ENCODE measurements at places on chromosomes 1 and 21.

GRCh38 chr1:53293123-53293522 lies 34.7 kb downstream of the LRP8 start:
- no peak for DNase-seq

DNA sequence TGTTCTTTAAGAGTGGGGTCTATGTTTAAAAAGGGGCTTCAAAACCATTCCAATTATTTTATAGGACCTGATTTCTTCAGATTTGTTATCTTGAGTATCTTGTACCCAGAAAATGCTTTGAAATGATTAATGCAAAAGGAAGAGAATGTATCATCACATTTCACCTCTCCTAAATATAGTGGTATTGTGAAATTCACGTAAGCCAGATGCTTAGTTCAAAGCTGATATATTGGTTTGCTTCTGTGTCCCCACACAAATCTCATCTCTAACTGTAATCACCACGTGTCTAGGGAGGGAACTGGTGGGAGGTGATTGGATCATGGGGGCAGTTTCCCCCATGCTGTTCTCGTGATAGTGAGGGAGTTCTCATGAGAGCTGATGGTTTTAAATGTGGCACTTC lies 8.5 kb downstream of the SOAT1 start:
- DNase-seq, result no peak

DNA sequence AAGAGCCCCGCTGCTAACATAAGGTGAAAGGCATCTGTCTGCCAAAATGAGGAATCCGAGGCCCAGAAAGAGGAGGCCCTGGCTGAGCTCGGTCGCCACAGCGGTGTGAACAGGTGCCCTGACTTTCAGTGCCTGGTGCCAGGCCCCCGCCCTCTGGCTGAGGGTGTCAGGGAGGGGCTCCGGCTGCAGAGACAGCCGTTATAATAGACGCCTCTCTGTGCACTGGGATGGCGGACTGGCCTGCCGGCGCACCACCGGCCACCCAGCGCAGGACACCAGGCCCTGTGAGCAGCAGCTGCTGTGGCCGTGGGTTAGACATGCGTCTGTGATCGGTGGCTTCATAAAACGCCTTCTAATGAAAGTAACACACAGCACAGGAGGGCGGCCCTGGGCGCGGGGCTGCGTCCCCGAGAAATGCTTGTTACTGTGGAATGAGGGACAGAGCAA lies 51.4 kb upstream of the ACTRT2 start:
- no peak for DNase-seq

- DNase-seq, result no peak
Measured at GRCh38 chr21:43872531-43873197, 7.6 kb downstream of the AGPAT3 start.

DNA sequence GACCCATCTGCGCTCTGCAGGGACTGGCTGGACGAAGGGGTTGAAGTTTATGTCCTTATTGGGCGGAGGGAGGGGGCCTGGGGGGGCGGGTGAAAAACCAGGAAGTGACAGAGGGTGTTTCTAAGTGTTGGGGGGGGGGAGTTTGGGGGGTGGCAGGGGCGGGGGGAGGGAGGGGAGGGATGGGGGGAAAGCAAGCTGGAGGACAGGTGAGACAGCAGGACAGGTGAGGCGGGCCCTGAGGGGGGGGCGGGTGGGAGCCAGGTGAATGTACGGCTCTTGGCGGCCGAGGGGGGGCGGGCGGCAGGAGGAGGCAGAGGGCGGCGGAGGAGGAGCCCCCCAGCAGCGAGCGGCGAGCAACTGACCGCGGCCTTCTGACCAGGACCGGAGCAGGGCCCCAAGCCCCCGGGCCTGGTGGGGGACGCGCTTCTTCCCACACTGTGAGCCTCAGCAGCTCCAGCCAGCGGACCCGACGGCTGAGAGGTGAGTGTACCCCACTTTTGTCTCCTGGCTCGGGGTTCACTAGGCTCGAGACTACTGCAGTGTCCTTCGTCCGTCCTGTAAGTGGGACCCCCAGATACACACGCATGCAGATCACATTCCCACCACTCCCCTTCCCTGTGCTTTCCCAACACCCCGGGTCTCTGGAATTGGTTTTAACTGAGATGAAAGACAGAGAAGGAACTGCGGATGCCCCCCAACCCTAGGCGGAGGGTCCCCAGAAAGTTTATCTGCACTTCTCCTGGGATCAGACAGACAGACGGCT lies at the start of gene ZBTB7B:
Gene ZBTB7B (plus strand): TSS at position 339 of the 763 bp plus-strand sequence. CDS start 11,859 bp downstream, outside the sequence.
- no peak for DNase-seq

GRCh38 chr1:35442734-35443133 lies 114.5 kb downstream of the KIAA0319L start:
- no peak for DNase-seq

GRCh38 chr1:222995236-222995580 lies 147.8 kb downstream of the TLR5 start:
- no peak for DNase-seq

GRCh38 chr21:36257657-36258056 lies 62.3 kb upstream of the MORC3 start:
- no peak for DNase-seq

DNA sequence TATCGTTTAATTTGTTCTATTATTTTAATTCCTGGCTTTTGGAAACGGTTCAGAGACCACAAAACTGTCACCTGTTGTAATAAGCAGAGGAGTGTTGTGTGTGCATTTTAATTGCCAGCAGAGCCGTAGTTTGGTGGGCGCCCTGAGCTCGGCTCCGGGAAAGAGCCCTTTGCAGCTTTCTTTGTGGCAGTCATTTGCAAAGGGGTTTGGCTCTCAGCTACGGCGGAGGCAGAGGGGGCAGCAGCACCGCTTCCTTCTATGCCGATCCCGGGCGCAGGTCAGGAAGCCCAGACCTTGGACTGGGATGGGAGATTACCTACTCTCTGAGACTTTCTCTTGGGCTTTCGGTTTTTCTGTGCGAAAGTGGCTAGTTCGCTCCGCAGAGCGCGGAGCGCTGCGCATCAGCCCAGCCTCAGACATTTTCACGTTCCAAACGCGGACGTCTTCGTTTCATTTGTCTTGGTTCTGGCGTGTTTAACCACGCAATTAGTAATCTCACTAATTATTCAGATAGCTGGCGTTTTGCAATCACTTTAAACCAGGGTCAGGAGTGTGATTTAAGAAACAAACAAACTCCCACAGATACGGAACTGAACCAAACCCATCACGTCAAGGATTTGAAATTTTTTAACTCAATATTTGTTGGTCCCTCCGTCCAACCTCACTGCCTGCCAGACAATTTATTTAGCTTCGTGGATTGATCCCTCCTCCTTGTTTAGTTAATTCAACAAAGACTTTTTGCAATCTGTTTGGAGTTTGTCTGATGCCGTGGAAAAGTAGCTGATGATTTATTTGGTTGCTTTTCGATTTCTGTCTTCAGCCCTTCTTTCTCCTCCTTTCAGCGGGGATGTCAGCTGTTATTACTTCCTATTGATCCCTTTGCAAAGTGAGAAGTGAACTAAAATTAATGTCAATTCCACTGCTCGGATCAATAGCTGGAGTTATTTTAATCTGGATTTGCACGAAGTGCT lies 3.9 kb downstream of the RNF220 start:
- DNase-seq, result no peak

DNA sequence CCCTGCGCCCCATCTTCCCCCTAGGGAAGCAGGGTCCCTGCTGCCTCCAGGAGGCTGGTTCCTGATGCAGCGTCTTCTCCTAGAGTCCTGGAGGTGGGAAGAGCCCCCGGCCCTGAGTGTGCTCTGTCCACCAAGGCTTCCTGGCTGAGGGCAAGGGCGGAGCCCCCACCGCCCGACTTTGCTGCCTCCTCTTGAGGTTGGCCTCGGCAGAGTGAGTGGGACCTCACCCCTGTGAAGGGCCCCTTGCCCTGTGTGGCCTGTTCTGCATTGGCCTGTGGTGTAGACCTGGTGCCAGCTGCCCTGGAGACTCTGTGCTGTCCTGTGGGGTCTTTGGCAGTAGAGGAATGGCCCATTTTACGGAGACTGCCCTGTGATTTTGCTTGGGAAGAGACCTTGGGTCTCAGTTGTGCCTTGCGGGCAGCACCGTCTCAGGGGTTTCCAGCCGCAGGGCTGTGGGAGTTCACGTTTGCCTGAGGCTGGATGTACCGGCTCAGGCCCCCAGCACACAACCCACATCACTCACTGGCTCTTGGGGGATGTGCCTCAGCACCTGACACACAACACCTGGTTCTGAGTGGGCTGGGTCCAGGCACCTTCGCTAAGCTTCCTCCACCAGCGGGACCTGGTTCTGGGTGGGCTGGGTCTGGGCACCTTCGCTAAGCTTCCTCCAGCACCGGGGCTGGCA lies 73.6 kb downstream of the SKI start:
- DNase-seq, result no peak

DNA sequence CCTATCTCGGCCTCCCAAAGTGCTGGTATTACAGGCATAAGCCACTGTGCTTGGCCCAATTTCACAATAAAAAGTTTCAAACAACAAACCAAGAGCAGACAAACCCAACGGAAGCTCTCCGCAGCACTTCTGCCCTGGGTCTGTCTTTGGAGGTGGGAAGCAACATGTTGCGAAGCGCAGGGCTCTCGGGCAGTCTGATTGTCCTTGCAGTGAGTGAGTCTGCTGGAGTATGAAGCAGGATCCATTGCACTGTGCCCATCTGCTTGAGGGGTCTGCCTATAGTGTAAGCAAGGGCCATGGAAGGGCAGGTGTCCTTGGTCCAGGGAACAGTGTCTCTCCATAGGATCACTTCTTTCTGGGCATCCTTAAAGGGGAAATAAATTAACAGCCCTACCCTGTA lies 14.6 kb upstream of the PARP1 start:
- DNase-seq, result no peak

DNA sequence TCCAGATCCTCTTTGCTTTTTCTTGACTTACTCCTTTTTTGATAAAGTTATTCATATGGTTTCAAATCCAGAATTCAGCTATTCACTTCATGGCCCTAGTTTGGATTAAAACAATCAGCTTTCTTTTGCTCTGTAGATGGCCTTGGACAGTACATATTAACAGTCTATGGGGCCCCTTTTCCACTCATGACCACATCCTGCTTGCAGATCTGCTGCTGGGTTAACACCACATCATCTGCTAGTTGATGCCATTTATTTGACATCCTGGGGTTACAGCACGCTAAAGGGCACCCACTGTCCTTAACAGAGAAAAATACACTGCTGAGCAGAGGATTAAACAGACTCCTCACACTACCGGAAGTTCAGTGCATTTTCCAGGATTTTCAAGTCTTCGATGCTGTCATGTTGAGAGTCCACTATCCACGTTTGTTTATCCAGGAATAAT lies 941 bp upstream of the IFI16 start:
- no peak for DNase-seq

DNA sequence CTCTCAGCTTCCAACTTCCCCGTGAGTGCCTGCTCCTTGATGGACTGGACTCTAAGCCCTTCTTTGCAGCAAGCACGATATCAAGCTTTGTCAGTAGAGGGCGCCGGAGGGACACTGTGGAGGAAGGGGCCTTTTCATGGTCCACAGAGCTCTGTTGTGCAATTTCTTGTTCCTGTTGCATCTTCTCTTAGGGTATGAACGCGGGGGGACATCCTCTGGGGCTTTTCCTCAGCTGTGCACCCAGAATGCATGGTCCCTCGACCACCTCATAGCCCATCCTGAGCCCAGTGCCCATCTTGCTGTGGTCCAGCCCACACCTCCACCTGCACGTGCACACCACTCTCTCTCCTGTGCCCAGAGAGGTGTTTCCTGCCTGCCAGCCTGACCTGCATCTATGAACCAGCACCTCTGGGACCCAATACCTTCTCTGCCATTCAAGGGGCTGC lies 556.8 kb downstream of the PTPRU start:
- peak; percentile 52 for DNase-seq

- DNase-seq, result no peak
Measured at GRCh38 chr21:16418226-16418625, 688.4 kb downstream of the USP25 start.

DNA sequence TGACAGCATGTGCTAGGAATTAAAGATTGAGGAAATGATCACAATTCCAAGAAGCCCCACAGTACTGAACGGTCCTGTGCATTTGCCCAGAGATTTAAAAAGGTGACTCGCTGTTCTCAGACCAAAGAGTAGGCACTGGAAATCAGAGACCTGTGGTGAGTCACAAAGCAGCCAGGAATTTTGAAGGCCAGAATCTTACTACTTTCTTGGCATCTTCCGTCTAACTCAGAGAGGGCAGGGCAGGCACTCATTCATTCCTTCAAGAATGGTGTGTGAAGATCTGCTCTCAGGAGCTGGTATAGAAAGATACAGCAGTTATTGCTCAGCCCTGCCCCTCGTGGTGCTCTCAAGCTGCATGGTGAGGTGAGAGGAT lies 57.9 kb downstream of the BRINP2 start:
- DNase-seq, result no peak

DNA sequence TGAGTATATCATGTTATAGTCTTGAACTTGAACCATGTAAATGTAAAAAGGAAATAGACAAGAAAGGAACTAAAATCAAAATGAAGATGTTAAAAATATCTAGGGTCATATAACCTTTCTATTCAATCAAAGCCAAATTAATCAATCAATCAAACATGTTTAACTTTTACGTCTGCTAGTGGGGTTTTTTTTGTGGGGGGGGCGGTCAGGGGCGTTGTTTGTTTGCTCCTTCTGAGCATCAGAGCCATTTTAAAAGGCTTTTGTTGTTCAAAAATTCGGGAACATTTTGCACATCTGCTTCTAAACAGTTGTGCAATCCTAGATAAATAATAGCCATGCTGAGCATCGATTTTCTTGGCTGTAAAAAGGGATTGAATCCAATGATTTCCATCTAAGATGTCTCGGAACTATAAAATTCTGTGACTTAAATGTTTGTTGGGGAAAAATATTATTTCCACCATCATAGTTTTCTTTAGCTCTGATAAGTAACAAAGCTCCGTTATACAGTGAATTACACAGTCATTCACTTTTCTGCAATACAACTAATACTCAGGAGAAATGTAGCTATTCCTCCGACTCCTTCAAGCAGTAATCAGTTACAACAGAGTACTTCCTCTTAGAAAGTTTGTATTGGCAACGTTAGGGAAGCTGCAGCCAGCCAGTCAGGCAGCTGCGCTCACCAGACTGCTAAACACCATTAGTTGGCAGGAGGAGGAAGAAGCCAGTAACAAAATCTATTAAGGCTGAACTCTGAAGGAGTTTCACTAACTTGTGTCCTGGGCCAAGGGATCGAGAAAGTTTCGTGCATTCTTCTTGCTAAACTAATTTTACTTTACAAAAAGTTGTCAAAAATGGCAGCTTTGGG lies 2.2 kb downstream of the SPATA6 start:
- DNase-seq, result no peak

GRCh38 chr21:31072533-31072932 lies 34.3 kb upstream of the KRTAP19-8 start:
- DNase-seq, result no peak

- DNase-seq, result no peak
Measured at GRCh38 chr1:162656266-162656665, 24.0 kb downstream of the DDR2 start.

- DNase-seq, result no peak
Measured at GRCh38 chr21:18744840-18745239, 341.3 kb upstream of the TMPRSS15 start.

GRCh38 chr1:228297822-228298221 lies 90.0 kb downstream of the OBSCN start:
- DNase-seq, result no peak
